ENCODE measurements at places on chromosomes 13 and 19.

- DNase-seq: no peak
Measured at GRCh38 chr13:28494504-28494777, 487 bp downstream of the FLT1 start.

DNA sequence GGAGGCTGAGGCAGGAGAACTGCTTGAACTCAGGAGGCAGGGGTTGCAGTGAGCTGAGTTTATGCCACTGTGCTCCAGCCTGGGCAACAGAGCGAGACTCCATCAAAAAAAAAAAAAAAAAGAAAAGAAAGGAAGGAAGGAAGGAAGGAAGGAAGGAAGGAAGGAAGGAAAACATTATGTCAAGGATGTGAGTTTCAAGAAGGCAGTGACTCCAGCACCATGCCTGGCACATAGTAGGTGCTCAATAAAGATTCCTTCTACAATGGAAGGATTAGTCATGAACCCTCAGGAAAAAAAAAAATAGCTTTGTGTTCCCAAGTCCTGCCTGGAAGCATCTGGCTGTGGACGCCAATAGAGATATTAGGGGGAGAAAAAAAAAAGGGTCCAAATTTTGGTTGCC lies 10.1 kb upstream of the ZNRF4 start:
- DNase-seq: no peak

GRCh38 chr13:75506018-75506417 lies 24.0 kb upstream of the TBC1D4 start:
- no peak for DNase-seq

DNA sequence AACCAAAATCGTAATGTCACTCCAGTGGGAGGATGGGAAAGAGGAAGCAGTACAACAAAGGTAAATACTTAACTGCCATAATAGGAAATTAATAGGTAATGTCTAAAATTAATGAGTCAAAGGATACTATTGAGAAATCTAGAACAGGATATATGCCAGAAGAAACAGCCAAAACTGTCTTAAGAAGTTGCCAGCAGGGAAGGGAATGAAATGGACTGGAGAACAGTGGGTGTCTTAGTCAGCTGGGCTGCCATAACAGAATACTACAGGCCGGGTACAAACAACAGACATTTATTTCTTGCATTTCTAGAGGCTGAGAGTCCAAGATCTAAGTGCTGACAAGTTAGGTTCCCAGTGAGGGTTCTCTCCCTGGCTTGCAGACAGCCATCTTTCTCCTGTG lies 40.3 kb upstream of the IPO5 start:
- DNase-seq: no peak

DNA sequence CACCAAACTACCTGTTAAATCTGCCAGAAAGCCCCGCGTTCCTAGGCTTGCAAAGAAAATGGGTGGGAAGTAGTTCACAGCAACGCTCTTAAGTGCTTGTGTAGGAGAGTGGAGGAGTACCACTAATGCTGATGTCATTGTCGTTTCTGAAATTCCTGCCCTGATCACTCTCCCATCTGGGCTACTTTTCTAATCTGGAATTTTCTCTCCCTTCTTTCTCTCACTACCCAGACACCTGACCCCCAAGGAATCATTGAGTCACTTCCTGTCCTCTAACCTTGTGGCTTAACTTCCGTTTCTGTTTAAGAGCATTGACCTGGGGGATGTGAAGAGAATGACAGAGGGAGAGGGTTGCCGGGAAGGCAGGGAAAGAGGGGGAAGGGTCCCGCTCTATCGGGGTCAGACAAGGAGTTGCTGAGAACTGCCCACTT lies 98.7 kb downstream of the STARD13 start:
- no peak for DNase-seq

DNA sequence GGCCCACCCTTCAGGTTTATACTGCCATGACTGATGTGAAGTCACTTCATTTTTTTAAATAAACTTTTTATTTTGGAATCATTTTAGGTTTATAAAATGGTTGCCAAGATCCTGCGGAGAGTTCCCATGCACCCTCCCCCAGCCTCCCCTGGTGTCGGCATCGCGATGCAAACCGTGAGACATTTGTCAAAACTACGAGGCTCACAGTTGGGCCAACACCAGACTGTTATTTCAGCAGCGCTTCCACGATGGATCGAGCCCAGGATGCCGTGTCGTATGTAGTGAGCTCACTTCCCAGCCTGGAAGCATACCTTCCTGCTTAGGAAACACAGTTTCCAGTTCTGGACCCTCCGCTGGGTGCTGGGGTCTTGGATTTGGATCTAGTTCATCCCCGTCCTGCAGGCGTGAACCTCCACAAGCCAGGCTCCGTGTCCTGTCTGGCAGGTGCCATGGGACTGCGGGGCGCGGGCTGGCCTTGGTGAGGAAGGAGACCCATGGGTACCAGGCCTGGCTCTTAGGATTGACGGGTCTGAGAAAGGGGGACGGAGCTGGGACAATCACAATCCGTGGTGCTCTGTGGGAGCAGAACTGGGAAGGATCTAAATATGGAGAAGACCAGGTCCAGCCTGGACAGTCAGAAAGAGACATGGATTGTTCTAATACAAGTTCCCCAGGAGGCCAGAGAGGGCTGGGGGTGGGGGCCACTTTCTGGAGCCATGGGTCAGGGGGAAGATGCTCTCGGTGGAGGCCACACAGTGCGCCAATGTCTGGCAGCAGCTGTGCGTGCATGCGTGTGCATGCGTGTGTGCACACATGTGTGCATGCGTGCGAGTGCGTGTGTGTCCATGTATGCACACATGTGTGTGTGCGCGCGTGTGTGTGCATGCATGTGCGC lies 2.4 kb upstream of the SBK2 start:
- DNase-seq: no peak
